ENCODE measurements at places on chromosomes 11 and 22. TPM values are rescaled to one million over a fixed set of nuclear protein-coding genes. Genes with fewer than 3 reads are reported as not detected.

DNA sequence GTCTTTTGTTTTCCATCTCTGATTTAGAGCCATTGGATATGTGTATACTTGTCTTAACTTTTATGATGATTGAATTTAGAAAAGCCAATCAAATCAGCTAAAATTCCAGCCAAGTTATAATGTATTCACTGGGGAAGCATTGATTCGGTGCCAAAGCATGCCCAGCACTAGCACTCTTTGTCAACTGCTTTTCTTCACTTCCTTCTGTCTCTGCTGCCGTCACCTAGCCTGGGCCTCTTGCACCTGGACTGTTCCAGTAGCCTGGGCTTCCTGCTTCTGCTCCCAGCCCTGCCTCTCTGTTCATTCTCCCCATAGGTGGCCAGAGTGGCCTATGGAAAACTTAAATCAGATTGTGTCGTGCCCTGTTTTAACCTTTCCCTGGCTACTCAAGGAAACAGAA, 80.7 kb downstream of the NAV2 start:
- H3K27me3 ChIP-seq, result peaks cover 3% of the 10 kb centered on the region
- H3K4me1 ChIP-seq, result no peaks in the 10 kb centered on the region
- no peak overlapping the region for H3K4me3 ChIP-seq
- H3K27ac ChIP-seq, result no peak overlapping the region
- H3K36me3 ChIP-seq, result no peaks in the 10 kb centered on the region

GRCh38 chr11:76083563-76084451, 122.5 kb downstream of the WNT11 start:
- no peak for DNase-seq
- H3K36me3 ChIP-seq, result no peaks in the 10 kb centered on the region
- H3K4me1 ChIP-seq, result no peaks in the 10 kb centered on the region
- peak overlapping the region; percentile 20 for H3K27ac ChIP-seq

- H3K36me3 ChIP-seq, result no peaks in the 10 kb centered on the region
- no peak overlapping the region for H3K27ac ChIP-seq
- no peak for DNase-seq
- H3K27me3 ChIP-seq, result no peaks in the 10 kb centered on the region
- H3K4me3 ChIP-seq, result no peak overlapping the region
Measured at GRCh38 chr11:88801484-88802123, 264.2 kb downstream of the GRM5 start.

The MMP8 gene
- total RNA-seq, result 0.13 TPM

The PDHX gene
- total RNA-seq, result 28.6 TPM
